Left ventricle myocardium superior (tissue), 1 donor: ENCODE measurements at places on chromosomes 7 and 10.

- DNase-seq: no peak
These were observed 114.7 kb downstream of the MYO3A start for GRCh38 chr10:26048756-26049155.

DNA sequence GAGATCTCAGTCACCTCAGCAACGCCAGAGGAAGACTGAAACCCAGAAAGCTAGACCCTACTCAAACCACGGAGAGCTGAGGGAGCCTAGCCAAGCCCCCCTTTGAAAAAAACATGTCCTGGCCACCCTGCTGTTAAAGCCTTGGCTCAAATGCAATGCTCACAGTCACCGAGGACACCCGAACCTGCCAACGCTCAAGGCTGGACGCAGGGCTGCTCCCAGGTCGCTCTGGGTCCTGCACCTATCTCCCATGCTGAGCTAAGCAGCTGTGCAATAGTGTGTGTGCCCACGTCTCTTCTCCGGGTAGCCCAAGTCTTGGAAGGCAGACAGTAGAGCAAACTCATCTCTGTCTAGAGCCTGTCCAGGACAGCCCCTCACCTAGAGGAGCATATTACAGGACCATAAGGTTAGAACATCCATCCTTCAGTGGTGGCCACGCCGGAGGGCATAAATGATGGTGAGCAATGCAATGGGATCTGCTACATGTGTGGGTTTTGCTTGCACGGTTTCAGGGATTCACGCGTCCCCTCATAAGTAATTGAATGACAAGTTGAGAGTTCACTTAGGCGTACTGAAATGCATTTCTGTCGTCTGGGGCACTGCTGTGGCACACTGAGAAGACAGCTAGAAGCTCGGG, 94.2 kb upstream of the DDC start:
- DNase-seq: no peak

GRCh38 chr10:14102056-14102455, 228.7 kb downstream of the FRMD4A start:
- no peak for DNase-seq

DNA sequence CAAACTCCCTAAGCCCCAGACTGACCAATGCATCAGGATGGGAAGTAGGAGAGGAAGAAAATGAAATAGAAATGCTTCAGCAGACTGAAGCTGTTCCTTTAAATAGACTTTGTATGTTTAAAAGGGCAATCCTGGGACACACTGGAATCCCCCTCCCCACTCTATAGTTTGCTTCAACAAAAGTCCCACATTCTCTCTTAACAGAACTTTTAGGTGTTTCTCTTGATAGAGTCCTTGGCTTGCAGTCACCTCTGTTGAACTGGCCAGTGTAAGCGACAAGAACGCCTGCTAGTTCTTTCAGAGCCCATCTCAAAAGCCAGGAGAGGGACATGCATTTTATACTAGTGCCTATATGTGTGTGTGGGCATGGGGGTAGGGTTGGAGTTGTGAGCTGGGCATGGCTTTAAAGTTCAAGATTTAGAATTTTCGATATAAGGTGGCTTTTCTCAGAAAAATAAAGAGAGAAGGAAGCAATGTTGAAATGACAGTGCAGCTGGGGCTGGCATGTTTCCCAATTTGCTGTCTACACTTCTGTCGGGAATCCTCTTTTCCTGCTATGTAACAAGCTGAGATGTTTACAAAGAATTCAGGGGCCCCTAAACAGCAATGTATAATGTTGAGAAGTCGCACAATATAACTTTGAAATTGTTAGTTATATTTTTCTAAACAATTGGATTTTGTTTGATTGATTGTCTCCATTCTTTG, 2.1 kb downstream of the TBX20 start:
- DNase-seq: peak; percentile 44

DNA sequence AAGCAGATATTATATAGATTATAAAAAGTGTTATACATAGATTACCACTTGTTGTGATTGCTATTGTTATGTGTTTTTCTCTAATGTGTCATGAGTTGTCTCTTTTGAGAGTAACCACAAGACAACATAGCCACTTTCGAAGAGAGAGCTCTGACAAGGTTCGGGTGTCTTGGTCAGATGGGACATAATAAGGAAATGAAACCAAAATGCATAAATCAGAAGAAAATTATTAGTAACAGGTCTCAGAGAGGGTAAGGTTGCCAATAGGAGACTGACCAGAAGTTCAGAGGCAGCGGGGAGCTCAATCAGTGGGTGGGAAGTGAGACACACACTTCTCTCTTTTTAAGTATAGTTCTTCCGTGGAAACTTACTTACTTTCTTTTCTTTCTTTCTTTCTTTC, 639.2 kb upstream of the POT1 start:
- no peak for DNase-seq

DNA sequence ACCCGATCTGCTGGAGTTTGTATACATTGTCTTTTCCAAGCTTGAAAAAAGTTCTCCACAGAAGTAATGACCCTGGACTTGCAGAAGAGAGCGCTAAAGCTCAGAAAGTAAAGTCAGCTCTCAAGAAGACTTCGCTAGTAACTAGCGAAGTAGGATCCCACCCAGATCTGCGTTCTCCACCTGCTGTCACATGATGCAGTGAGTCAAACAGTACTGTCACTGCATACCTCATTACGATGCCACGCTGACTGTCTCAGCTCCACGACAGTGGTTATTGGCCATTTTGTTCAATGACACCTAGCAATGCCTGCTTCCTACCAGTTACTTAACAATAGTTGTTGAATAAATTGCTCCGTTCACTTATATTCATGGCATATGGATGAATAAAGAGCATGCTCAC, 29.7 kb upstream of the SEC61G start:
- no peak for DNase-seq

GRCh38 chr7:138773817-138774216, 24.0 kb upstream of the TMEM213 start:
- DNase-seq: no peak

GRCh38 chr7:79377097-79377496, 76.4 kb downstream of the MAGI2 start:
- DNase-seq: no peak

GRCh38 chr7:2794836-2795636, 49.1 kb downstream of the GNA12 start:
- no peak for DNase-seq

- DNase-seq: no peak
These were observed 62.1 kb downstream of the SDHAF3 start for GRCh38 chr7:97179454-97180104.

- DNase-seq: no peak
These were observed 253.2 kb downstream of the HTR7 start for GRCh38 chr10:90604636-90605035.
